Stimulated activated CD4-positive, alpha-beta T cell treated with anti-CD3 and anti-CD28 coated beads, Interleukin-1b, Interleukin-23, amount 100 ng/mL, for 1 hour (primary cell): ENCODE measurements at places on chromosomes 6 and 20.

DNA sequence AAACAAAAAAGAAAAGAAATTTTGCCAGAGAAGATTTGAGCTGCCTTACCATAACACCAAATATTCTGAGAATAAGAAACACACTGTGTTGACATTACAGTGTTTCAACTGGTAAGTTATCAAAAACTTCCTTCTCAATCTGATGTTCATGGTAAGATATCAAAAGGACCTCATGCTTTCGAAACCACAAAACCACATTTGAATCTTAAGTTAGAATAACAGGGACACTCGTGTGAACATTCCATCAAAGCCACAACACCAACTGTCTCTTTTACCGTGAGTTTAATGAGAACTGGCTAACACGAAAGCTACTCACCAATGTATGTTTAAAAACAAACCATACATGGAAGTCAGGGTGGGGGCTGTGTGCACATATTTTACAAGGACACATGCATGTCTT is 73.0 kb upstream of the OPRM1 start:
- no peak for DNase-seq

DNA sequence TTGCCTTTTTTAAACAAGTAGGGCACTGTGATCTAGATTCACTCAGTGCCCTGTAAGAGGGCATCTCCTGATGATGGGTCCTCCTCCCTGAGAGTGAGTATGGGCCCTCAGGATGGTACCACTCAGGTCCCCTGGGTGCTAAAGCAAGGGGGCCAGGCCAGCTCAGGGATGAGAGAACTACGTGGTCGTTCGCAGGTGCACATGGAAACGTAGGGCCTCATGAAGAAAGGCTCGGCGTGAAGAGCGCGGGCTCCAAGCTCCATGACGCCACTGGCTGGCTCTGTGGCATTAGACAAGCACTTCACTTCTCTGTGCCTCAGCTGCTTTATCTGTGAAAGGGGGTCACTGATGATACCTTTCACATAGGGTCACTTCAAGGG is 50.7 kb downstream of the SYNJ2 start:
- DNase-seq: no peak

DNA sequence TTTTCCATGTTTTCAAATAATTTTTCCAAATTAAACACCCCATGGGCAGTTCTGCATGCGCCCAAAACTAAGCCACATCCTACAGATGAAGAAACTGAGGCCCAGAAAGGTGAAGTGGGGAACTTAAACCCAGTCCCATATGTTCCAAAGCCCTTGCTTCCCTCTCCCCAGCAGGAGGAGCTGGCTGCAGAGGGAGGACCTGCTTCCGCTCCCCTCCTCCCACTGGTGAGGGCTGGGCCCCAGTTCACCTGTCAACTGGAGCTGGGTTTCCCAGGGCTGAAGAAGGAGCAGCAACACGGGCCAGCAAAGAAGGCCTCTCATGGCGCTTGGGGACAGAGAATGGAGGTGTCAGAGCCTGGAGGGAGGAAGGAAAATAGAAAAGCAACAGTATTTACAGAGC is 1.4 kb upstream of the RBPJL start:
- DNase-seq: no peak

- DNase-seq: peak; percentile 54
Observed at GRCh38 chr20:36572701-36573102, 695 bp upstream of the TGIF2 start.

- no peak for DNase-seq
Observed at GRCh38 chr20:3330046-3330741, 77.3 kb downstream of the DNAAF9 start.

DNA sequence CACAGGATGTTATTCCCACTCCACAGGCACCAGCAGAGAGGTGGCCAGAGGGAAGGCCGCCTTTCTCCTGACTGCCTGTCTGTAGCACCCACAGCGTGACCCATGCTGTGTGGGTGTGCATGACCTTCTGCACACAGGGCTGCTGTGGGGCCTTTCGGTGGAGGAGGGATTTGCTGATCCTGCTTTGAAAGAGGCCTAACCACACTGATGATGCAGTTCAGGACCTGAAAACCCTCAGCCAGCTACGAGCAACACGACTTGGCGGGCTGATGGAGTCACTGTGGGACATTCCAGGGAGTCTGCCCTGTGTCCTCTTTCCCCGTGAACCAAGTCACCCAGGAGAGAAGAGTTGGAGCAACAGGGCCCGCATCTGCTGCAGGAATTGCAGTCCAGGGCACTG is 49.1 kb downstream of the SYTL3 start:
- no peak for DNase-seq

- DNase-seq: no peak
Observed at GRCh38 chr6:43089467-43089866, 13.4 kb downstream of the PTK7 start.

DNA sequence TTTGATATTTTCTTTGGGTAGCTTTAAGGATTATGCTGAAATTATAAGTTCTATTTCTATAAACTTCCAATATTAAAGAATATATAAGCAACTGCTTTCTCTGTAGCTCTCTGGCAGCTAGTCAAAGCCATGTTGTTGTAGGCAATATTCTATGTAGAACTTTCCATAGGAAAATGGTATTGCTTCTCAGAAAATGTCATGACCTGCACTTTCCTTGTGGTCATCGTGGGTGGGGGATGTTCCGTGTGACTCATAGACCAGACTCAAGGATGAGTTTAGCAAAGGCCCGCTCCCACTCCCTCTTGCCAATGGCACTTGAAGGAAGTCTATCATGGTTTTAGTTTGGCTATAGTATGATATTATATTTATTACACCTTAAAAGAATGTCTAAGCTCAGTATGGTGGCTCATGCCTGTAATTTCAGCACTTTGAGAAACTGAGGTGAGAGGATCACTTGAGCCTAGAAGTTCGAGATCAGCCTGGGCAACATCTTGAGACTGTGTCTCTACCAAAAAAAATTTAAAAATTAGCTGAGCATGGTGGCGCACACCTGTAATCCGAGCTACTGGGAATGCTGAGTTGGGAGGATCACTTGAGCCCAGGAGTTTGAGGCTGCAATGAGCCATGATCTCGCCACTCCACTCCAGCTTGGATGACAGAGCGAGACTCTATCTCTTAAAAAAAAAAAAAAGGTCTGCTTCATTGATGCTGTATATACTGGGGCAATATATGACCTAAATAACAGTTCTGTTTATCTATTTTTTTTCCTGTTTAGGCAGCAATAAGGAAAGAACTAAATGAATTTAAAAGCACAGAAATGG is 36.6 kb upstream of the LTV1 start:
- DNase-seq: no peak

DNA sequence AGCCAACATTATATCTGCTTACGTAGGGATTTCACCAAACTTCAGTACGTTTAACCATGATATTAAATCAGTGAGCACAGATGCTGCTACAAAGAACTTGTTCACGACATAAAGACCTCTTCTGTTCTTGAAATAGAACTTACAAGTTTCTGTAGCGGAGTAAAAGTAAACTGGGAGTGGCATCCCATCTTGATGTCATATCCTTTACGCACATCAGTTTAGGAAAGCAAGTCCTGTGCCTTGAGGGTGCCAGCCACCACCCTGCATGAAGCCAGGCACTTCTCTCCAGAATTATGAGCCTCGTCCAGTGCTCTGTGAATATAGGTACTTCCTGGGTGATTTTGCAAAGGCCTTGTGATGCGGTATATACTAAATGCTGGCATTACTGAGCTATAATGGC is 122.6 kb downstream of the BTBD3 start:
- no peak for DNase-seq

GRCh38 chr20:33811776-33812151 is 616 bp downstream of the CHMP4B start:
- no peak for DNase-seq

DNA sequence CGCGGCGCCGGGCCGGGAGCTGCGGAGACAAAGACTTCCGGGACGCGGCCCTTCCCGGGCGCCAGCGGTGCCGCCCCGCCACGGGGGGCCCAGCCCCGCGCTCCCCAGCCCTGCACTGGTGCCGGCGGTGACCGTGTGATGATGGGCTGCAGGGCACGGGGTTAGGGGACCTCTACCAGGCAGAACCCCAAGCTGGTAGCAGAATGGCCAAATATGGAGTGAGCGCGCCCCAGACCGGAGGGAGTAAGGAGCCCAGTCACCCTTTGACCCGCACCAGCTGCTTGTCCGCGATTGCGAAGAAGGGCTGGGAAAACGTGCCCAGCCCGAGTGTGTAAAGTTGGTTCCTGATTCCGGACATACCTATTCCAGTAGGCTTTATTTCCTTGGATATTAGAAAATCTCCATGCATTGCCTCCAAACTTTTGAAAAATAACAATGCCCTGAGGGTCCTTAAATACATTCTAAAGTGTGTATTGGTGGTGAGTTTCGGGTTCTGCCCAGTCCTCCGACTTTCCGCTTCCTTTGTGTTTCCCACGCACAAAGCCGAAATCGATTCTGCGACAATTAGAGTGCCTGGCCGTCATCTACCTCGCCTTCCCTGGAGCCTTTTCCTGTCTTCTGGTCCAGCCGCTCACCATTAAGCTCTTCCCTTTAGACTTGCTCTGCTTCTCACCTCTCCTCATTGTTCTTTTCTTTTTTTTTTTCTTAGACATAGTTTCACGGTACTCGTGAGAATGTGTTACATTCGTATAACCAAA is 1.1 kb downstream of the ABRACL start:
- no peak for DNase-seq

DNA sequence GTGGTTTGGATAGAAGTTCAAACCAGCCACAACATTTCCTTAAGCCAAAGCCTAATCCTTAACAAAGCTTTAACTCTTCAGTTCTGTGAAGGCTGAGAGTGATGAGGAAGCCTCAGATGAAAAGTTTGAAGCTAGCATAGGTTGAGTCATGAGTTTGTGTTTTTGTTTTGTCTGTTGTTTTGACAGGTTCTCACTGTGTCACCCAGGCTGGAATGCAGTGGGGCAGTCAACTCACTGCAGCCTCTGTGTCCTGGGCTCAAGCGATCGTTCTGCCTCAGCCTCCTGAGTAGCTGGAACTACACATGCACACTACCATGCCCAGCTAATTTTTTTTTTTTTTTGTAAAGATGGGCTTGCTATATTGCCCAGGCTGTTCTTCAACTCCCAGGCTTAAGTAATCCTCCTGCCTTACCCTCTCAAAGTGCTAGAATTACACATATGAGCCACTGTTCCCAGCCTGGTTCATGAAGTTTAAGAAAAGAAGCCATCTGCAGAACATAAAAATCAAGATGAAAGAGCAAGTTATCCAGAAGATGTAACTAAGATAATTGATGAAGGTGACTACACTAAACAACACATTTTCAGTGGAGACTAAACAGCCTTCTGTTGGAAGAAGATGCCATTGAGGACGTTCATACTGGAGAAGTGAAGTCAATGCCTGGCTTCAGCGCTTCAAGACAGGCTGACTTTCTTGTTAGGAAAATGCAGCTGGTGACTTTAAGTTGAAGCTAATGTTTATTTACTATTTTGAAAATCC is 96.2 kb downstream of the SMAP1 start:
- no peak for DNase-seq
